ENCODE measurements at places on chromosomes 11 and 22. TPM values are rescaled to one million over a fixed set of nuclear protein-coding genes. Genes with fewer than 3 reads are reported as not detected.

- no peak for DNase-seq
These were observed 75.7 kb downstream of the PISD start for GRCh38 chr22:31586137-31586920.

The SLC1A2 gene
- total RNA-seq, result 3.8 TPM

The DRAP1 gene
- total RNA-seq, result 110 TPM

DNA sequence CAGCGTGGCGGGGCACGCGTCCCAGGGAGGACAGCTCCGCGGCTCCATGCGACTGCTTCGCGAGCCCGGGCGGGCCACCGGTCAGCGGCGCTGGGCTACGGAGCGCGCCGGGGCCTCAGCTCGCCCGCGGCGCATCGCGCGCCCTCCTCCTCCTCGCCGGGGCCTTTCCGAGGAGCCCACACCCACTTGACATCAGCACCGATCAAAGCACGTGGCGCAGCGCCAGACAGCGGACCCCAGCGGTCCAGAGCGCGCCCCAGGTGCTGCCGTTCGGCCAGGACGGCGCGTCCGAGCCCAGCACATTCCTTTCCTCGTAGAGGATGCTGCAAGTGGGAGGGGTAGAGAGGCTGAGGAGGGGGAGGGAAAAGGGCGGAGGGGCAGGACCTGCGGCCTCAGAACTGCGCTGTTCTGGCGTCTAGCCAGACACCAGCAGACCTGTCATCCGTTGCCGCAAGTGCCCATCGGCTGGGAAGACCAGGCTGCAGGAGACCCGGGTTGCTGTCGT is 88.6 kb downstream of the PLEKHA7 start:
- no peak for DNase-seq

GRCh38 chr22:20905415-20906386 is 11.5 kb upstream of the CRKL start:
- no peak for DNase-seq

- DNase-seq, result no peak
These were observed 8.4 kb downstream of the TSPAN32 start for GRCh38 chr11:2310073-2310785.

- DNase-seq, result peak; percentile 90
These were observed 11.1 kb downstream of the POLR3H start for GRCh38 chr22:41532908-41533825.
